ENCODE measurements at places on chromosomes 2 and 18. TPM values are rescaled to one million over a fixed set of nuclear protein-coding genes. Genes with fewer than 3 reads are reported as not detected.

GRCh38 chr2:216243026-216243425 lies 129.3 kb downstream of the MARCHF4 start:
- H3K4me1 ChIP-seq: no peaks in the 10 kb centered on the region
- no peaks in the 10 kb centered on the region for H3K27me3 ChIP-seq
- H3K4me3 ChIP-seq: no peak overlapping the region
- H3K36me3 ChIP-seq: no peaks in the 10 kb centered on the region
- H3K27ac ChIP-seq: no peak overlapping the region

C1QL2 gene
- total RNA-seq: not detected

DNA sequence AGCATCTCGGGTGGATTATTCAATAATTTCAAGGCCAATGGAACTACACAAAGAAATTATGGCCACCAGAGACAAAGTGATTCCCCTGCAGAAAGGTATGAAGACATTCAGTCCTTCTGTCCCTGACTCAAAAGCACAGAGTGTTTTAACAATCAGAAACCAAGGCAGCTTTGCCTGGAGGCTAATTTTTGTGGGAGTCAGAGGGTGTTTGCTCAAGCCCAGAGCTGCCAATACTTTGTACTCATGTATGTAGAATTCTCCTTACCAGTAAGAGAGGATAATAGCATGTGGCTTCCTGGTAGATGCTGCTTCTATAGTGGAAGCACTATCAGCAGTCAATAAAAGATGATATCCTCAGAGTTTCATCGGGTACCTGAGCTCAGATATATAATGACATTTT lies 178.4 kb downstream of the KCNE4 start:
- no peaks in the 10 kb centered on the region for H3K36me3 ChIP-seq
- no peaks in the 10 kb centered on the region for H3K27me3 ChIP-seq
- H3K4me1 ChIP-seq: no peaks in the 10 kb centered on the region

DNA sequence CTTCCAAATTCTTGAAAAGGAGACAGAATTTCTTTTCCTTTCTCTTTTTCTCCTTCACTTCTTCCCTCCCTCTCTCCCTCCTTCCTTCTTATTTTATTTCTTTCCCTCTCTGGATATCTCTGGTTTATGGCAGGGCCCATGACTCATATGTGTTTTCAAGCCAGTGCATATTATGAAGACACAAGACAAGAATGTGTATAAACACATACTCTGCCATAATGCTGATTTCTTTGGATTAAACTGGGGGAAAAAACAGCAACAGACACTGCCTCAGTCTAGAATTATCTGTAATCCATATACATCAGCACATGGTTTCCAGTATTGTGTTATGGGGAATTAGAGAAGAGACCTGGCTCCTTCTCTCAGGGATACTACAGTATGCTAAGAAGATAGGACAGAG lies 82.8 kb upstream of the CPO start:
- no peak for DNase-seq
- H3K4me1 ChIP-seq: no peaks in the 10 kb centered on the region
- no peak overlapping the region for H3K27ac ChIP-seq
- H3K36me3 ChIP-seq: no peaks in the 10 kb centered on the region

GCG gene
- not detected for total RNA-seq

- DNase-seq: no peak
- H3K27ac ChIP-seq: no peak overlapping the region
- no peaks in the 10 kb centered on the region for H3K27me3 ChIP-seq
These were observed 580.5 kb upstream of the NXPH2 start for GRCh38 chr2:139360654-139361053.

PJVK gene
- total RNA-seq: 0.35 TPM

CELF4 gene
- not detected for total RNA-seq

DNA sequence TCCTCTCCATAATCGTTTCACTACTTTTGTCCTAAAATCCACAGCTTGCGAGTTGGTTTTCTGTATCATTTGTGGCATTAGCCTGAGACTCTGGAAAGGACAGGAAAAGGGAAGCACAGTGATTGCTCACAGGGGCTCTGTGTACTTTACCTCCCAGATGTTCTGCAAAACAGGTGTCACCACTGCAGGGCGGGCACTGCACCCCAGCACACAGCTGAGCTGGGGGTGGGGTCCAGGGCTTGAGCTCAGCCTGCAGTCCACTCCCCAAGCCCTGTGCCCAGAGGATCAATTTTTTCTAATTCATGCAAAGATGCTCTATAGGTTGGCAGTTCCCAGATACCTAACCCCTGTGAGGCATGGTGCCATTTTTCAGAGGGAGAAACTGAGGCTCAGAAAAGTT lies 119.4 kb upstream of the GLI2 start:
- H3K4me3 ChIP-seq: no peak overlapping the region
- DNase-seq: no peak
- H3K4me1 ChIP-seq: no peaks in the 10 kb centered on the region
- H3K36me3 ChIP-seq: no peaks in the 10 kb centered on the region

DUSP2 gene
- 7.1 TPM for total RNA-seq

Data from esophagus squamous epithelium (tissue), 5 donors.